Renal cortex interstitium (tissue), 15 donors: ENCODE measurements at places on chromosomes 7 and 10. TPM values are rescaled to one million over a fixed set of nuclear protein-coding genes. Genes with fewer than 3 reads are reported as not detected.

The HOXA7 gene
- polyA plus RNA-seq, result 31.7 TPM

The ANKRD61 gene
- polyA plus RNA-seq, result 3.9 TPM

The C10orf90 gene
- polyA plus RNA-seq, result 0.52 TPM

The KLF14 gene
- 0.82 TPM for polyA plus RNA-seq

The UNCX gene
- 12.6 TPM for polyA plus RNA-seq

The NEUROG3 gene
- polyA plus RNA-seq, result not detected

DNA sequence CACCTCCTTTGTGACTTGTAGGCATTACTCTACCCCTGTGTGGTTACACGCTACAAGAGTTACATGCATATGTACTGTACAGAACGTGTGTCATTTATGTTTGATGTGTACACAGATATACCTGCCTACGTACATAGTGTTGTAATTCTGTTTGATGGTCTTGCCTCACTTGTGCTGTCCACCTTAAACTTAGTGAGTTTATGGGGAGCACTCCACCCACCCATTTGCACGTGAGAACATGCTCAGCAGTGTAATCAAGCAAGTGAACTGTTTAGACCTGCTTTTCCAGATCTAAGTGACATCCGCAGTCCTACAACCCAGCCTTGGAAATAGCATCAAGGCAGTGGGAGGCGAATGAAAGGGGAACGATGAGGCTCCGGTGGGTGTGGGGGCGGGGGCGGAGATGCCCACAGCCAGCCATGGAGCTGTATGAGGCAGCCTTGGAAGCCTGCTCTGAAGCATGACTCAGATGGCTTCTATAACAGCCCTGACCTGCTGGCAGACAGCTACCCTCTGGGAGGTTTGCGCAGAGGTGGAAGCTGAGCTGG lies 52.1 kb downstream of the SUFU start:
- no peak for DNase-seq

DNA sequence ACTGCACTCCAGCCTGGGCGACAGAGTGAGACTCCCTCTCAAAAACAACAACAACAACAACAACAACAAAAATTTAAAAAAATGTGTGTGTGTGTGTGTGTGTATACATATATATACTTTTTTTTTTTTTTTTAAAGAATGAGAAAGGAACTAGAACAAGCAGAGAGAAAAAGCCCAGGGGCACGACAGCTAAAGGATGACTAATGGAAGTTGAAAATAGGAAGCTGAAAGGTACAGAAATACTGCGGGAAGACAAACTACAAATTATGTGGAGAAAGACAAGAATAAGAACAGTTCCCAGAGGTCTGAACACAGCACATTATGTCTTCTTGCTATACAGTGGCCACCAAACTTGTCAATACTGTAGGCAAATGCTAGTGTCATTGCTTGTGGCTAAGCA lies 141.9 kb upstream of the PRSS1 start:
- no peak for DNase-seq

DNA sequence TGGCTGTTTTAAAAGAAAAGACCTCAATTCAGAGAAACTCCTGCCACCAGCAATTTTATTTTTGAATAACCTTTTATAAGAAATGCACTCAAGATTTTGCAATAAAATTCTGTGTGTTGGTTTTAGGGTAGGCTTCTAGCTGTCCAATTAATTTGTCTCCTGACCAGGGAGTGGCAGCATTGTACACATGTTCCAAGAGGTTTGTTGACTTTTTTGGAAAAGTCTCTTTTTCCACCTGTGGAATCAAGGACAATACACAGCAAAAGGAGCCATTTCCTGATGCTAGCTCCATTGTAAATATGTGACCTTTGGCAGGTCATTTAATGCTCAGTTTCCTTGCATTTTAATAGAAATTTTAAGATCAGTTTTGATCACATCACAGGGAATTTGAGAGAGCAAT lies 1.8 kb downstream of the GIMAP5 start:
- no peak for DNase-seq

DNA sequence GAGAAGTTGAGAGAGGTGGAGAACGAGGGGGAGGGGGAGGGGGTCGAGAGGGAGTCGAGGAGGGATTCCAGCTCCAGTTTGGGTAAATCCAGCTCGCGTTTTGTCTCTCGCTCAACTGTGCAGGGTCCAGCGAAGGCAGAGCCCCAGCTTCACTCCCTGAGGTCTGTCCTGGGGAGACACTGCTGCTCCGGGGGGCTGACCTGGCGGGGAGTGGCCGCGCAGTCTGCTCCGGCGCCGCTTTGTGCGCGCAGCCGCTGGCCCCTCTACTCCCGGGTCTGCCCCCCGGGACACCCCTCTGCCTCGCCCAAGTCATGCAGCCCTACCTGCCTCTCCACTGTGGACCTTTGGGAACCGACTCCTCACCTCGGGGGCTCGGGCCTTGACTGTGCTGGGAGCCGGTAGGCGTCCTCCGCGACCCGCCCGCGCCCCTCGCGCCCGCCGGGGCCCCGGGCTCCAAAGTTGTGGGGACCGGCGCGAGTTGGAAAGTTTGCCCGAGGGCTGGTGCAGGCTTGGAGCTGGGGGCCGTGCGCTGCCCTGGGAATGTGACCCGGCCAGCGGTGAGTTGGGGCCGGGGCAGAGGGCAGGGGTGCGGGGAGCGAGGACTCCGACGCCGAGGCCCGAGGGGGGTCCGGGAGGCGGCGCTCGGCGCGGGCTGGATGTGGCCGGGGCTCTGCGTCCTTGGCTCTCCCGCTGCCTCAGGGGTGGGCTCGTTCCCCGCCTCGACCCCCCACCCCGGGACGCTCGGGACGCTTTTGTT lies at the start of gene TET1:
TSS of gene TET1 (plus strand) at position 152 of the 757 bp plus-strand sequence. CDS start 12,002 bp downstream, outside the sequence.
- DNase-seq, result peak; percentile 59

- DNase-seq, result no peak
These were observed 75.3 kb upstream of the PTN start for GRCh38 chr7:137418841-137419240.

GRCh38 chr7:44257618-44258422 lies 57.0 kb downstream of the YKT6 start:
- peak; percentile 62 for DNase-seq

DNA sequence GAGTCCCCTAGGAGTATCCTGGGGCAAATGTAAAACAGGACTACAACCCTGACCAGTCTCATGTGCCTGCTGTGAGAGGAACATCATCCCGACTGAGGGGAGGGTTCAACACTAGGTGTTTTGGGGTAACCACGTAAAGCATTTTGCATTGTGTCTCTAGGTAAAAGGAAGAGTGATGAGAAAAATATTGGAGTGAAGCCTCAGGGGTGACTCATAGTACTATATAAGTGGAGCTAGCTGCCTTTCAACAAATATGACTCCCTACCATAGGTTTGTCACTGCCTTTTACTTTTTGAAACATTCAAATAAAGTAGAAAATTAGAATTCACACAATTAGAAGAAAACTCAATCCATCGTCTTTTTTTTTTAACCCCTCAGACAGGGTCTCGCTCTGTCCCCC lies 2.6 kb upstream of the CAMK2G start:
- DNase-seq, result no peak

GRCh38 chr10:75652146-75652740 lies 220.8 kb downstream of the LRMDA start:
- DNase-seq, result no peak

DNA sequence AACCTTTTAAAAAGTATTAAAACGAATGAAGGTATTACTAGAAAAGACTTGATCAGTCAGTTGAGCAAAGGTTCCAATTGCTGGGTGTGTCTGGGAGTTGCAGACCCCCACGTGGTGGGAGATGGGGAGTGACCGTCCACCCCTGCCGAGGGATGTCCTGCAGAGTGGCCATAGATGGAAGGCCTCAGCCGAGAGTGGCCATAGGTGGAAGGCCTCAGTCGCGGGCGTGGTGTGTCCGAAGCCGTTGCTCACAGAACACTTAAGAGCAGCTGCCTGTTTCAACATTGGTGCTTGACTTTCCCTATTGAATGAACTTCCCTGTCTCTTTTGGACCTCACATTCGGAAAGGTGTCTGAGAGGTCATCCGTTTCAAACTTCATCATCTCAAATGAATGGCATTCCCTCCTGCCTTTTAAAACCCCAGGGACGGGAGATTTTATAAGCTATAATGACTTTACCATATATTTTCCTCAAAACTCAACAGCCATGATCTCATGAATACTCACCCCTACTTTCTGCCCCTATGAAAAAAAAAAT lies 69.4 kb downstream of the CAMK1D start:
- DNase-seq, result no peak

DNA sequence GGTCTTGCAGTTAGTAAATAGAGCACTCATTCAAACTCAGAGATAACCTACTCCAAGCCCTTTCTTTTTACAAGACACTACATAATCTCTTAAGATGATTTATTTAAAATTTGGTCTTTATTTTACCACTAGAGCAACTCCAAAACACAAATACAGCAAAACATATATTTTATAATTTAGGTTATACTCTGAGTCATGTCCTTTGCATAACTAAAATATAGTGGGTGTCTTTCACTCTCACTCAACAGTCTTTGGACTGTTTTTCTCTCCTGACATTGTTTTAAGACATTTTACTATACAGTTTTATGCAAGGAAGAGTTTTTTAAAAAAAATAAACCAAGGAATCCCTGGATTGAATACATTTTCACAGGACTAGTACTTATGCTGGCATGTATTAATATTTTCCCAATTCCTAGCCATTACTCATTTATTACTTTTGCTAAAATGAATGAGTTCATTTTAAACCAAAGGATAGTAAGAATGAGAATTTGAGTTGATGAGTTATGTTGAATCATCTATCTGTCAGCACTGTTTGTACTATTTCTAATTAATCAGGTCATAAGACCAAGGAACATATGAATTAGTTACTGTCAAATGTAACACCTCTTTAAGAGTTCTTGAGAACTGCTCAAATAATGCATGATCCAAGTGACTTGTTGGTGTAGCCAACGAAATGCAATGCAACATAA lies 303.1 kb upstream of the FZD1 start:
- DNase-seq, result no peak

DNA sequence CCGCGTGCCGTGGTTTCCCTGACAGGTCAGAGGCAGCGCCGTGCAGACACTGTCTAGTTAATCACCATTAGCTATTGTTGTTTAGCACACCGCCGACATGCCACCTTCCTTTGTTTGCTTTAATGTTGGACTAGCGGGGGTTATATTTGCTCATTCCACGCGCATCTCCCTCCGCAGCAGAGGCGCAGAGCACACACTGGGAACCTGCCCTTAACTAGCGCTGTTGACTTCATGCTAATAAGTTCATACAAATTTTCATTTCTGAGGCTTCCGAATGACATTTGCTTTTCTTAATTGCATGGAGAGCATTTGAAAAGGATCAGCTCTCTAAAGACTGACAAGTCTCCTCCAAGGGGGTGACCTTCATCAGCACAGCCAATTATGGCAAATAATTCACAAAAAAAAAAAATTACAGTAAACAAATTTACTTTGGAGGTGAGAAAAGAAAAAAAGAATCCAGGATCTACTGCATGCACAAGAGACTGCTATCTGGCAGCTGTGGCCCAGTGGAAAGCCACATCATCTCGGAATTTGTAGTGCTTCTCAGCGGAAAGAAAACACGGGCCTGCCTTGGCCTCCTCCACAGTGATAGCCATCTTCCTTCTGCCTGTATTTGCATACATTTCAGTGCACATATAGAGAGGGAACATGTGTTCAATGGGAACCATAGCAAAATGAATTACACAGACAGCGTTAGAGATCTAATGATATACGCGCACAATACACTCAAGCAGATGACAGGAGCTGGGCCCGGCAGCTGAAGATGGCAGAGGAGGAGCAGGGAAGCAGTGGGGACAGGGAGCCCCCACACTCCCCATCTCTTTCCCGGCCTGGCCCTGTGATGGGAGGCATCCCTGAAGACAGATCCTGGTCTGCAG lies 94.2 kb downstream of the EBF3 start:
- DNase-seq, result no peak

DNA sequence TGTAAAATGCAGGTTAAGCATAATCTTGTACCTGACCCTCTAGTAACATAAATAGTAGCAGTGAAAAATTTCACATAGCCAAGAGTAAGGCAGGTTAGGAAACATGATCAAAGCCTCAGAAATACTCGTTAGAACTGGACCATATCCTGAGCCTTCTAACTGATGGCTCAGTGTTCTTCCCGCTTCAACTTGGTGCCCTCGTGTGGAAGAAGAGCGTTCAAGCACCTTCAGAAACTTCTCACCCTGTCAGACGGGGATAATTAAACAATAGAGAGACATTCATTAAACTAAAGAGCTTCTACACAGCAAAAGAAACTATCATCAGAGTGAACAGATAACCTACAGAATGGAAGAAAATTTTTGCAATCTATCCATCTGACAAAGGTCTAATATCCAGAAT lies 124.5 kb downstream of the MYOF start:
- DNase-seq, result no peak

DNA sequence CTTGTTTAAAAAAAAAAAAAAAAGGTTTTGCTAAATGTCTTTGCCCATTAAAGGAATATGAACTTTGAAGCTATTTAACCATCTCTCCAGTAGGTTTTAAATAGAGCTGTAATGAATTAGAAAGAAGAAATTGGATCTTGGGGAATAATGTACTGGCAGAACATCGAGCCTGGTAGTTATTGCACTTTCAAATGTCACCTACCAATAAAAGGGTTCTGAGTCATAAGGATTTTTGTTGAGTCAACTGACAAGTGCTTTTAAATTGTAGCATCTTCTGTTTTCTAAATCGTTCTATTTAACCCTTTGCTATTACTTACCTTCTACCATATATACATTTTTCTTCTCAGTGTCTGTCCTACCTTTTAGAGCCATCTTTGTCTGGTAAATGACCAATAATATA lies 10.7 kb downstream of the CUTC start:
- DNase-seq, result no peak

- no peak for DNase-seq
These were observed 18.0 kb upstream of the MTURN start for GRCh38 chr7:30116771-30117170.

- no peak for DNase-seq
These were observed 20.2 kb downstream of the SLC16A12 start for GRCh38 chr10:89515031-89515841.

GRCh38 chr10:118062798-118063238 lies 16.1 kb upstream of the RAB11FIP2 start:
- no peak for DNase-seq

GRCh38 chr10:91415816-91416215 lies 5.7 kb downstream of the HECTD2 start:
- DNase-seq, result no peak

DNA sequence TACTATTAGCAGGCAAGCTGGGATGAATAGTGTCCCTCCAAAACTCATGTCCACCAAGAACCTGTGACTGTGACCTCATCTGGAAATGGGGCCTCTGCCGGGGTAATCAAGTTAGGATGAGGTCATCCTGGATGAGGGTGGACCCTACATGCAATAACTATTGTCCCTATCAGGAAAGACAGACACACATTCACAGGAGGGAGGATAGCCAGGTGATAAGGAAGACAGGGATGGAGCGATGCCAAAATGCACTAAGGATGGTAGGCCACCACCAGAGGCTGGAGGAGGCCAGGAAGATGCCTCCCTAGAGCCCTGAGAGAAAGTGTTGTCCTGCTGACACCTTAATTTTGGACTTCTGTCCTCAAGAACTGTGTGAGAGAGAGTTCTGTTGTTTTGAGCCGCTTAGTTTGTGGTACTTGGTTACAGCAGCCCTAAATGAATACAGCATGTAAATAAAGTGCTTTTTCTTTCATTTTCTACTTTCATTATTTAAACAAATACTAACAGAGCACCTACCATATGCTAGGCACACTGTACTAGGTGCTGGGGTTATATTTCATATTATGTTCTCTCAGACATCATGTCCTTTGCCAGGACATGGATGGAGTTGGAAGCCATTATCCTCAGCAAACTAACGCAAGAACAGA lies 111.9 kb downstream of the USP6NL start:
- DNase-seq, result no peak

- no peak for DNase-seq
These were observed 2.2 kb upstream of the TMEM196 start for GRCh38 chr7:19775578-19775977.

GRCh38 chr7:11261470-11261869 lies 287.8 kb downstream of the PHF14 start:
- no peak for DNase-seq
